ENCODE measurements at places on chromosomes 1 and 21.

DNA sequence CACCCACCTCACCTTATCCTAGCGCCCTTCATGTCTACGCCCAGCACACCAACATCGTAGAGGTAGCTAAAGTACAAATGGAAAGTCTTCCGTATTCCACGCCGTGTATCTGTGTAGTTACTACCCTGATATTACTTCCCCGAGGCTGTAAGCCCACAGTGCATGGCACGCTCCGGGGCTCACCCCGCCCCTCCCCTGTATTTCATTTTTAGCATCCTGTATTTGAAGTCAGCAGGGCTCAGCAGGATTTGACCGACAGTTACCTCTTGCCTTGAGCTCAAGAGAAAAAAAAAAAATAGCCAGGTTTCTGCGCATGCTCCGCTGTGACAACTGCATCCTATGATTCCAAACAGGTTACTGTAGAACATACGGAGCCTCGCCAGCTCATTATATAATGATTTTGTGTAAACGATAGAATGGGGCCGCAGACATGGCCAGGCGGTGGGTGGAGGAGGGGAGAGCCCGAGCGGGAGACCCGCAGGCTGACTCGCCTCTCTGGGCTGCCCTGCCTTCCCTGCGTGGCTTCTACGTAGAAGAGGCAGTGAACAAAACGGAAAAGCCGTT lies 1.3 kb downstream of the ABCG1 start:
- DNase-seq: no peak

DNA sequence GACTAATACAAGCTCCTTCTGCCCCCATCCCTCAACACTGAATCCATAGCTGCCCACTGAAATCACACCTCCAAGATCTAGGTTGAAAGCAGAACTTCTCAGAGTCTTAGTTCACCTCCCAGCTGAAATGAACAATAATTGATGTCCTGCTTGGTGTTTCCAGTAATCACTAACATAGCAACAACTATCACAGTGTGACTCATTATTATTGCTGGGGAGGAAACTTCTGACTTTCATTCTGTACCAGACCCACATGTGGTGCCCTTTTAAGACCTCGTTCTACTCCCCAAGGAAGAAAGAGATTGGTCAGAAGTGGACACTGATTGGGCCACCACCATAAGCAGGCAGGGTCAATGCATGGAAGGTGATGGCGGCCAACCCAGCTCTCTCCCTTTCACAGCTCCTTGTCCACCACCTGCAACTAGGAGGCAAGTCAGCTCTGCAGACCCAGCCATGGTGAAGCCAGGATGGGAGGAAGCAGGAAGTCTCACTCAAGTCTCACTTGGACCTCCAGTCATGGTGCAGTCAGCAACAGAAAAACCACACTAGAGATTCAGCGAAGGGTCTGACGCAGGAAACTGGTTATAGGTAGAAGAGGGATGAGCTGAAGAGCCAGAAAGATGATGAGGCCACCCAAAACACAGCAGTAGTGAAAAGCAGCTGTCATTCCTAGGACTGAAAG lies 720.2 kb downstream of the PTPRU start:
- no peak for DNase-seq

DNA sequence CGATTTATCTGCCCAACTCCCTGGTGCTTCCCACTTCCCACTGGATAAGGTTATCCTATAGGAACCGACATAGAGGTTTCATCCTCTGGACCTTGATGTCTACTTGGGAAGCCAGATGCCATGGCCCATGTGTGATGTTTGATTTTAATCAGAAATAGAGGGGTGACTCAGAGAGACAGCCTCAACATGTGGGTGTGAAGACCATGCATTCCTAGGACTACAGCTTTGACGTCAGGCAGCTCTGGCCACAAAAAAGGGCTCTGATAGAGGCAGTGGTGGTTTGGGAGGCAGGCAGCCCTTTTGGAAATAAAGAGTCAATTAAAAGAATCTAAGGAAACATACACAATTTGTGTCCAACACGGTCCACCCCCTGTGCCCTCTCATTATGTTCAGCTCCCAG lies 5.2 kb upstream of the SH2D2A start:
- DNase-seq: no peak

- no peak for DNase-seq
Measured at GRCh38 chr1:31368611-31369107, 4.2 kb downstream of the FABP3 start.

All from stimulated activated CD8-positive, alpha-beta memory T cell treated with anti-CD3 and anti-CD28 coated beads, Interleukin-4, amount 100 ng/mL, for 4 hours (primary cell).